Ascending aorta (tissue), 2 donors: ENCODE measurements at places on chromosomes 5 and 9.

GRCh38 chr9:3827175-3827574 lies 301.4 kb upstream of the RFX3 start:
- no peak for DNase-seq
- no peak overlapping the region for H3K27ac ChIP-seq
- H3K4me3 ChIP-seq = no peak overlapping the region
- H3K4me1 ChIP-seq = no peaks in the 10 kb centered on the region
- peaks cover 3% of the 10 kb centered on the region for H3K36me3 ChIP-seq
- H3K27me3 ChIP-seq = no peaks in the 10 kb centered on the region

DNA sequence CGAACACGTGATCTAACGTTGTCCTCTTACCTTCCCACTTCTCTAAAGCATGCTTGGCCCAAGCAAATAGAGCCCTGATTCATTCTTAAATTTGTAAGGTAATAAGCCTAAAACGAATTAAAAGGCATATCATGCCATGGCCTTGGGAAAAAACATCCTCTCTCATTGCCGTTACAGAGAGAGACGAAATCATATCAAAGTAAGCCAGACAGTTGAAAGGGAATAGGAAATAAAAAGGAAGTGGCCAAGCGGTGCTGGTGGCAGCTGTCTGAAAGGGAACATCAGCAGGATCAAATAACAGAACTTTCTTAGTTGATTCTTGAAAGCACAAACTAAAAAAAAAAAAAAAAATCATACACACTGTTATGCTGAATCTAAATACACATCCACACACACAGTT lies 49.1 kb upstream of the CDH6 start:
- no peaks in the 10 kb centered on the region for H3K4me1 ChIP-seq
- H3K36me3 ChIP-seq = no peaks in the 10 kb centered on the region
- H3K27me3 ChIP-seq = no peaks in the 10 kb centered on the region
- no peak overlapping the region for H3K27ac ChIP-seq

- H3K27me3 ChIP-seq = no peaks in the 10 kb centered on the region
- H3K36me3 ChIP-seq = no peaks in the 10 kb centered on the region
- no peak for DNase-seq
- H3K4me1 ChIP-seq = peaks cover 64% of the 10 kb centered on the region
Measured at GRCh38 chr9:127977884-127978647, 2.7 kb downstream of the EEIG1 start.

DNA sequence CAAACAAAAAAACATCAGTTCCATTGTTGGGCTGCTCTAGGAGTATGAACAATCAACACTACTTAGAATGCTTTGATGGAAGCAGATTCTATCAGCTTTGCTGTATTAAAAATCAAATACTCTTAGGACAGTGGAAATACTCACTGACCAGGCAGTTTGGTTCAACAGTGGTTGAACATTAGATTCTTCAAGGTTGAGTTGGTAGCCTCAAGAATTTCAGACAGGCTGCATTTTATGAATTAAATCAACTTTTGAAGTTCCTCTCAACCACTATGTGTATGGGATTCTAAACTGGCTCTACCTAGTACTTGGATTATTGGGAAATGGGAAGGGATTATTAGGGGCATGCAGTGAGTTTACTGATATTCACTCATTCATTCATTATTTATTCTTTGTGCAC lies 35.0 kb downstream of the ACTBL2 start:
- no peaks in the 10 kb centered on the region for H3K36me3 ChIP-seq
- H3K4me1 ChIP-seq = peaks cover 7% of the 10 kb centered on the region
- no peak for DNase-seq
- no peak overlapping the region for H3K27ac ChIP-seq
- H3K27me3 ChIP-seq = no peaks in the 10 kb centered on the region

- H3K4me3 ChIP-seq = no peak overlapping the region
- H3K27me3 ChIP-seq = peaks cover 6% of the 10 kb centered on the region
- H3K27ac ChIP-seq = no peak overlapping the region
Measured at GRCh38 chr9:130332384-130332926, 66.9 kb downstream of the HMCN2 start.

DNA sequence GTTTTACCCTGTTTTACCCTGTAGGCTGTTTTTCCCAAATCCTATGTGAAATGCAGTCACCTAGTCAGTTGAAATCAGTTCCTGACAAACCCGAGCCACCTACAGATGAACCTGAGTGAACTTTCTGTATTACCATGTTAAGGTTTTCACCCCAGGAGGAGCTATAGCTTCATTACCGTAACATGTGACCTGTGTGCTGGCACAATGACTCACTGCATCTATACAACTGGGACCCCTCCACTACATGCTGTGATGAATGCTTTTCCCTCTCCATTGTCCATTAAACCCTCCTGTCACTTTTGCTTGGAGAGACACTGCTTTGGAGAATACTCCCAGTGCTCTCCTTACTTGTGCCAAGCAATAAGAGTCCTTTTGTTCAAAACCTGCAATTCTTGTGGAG lies 1974.8 kb downstream of the EFNA5 start:
- DNase-seq = no peak
- H3K4me3 ChIP-seq = no peak overlapping the region
- H3K4me1 ChIP-seq = no peaks in the 10 kb centered on the region
- no peaks in the 10 kb centered on the region for H3K36me3 ChIP-seq
- H3K27ac ChIP-seq = no peak overlapping the region
- no peaks in the 10 kb centered on the region for H3K27me3 ChIP-seq

DNA sequence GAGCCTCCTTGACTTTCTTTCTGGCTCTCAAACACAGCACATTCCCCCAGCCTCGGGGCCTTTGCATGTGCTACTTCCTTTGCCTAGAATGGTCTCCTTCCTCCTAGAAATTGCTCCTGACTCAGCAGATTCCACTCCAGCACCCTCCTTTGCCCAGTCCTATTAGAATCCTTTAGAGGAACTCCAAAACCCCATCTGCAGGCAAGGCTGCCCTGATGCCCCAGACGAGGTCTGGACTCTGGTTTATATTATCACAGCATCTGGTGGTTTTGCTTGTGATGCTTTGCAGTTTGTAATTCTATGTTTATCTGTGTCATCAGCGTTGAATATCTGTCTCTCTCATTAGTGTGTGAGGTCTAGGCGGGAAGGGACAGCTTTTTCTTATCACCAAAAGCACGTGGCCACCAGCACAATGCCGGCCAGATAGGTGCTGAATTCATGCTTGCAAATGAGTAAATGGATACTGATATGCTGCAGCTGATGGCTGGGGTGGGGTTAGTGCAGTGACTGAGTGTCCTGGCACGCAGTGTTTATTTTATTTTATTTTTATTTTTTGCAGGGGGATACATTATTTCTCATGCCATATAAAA lies 30.0 kb upstream of the ANKH start:
- no peak overlapping the region for H3K4me3 ChIP-seq
- peak overlapping the region; percentile 10 for H3K27ac ChIP-seq
- peaks cover 2% of the 10 kb centered on the region for H3K4me1 ChIP-seq
- no peaks in the 10 kb centered on the region for H3K36me3 ChIP-seq
- DNase-seq = no peak
- H3K27me3 ChIP-seq = no peaks in the 10 kb centered on the region

GRCh38 chr5:177511181-177511580 lies 1.6 kb upstream of the DOK3 start:
- no peaks in the 10 kb centered on the region for H3K27me3 ChIP-seq
- no peak for DNase-seq
- H3K27ac ChIP-seq = no peak overlapping the region
- H3K4me3 ChIP-seq = no peak overlapping the region
- peaks cover 8% of the 10 kb centered on the region for H3K4me1 ChIP-seq
- H3K36me3 ChIP-seq = peaks cover 52% of the 10 kb centered on the region

- DNase-seq = no peak
- H3K36me3 ChIP-seq = no peaks in the 10 kb centered on the region
- H3K4me3 ChIP-seq = no peak overlapping the region
- no peaks in the 10 kb centered on the region for H3K4me1 ChIP-seq
- H3K27me3 ChIP-seq = no peaks in the 10 kb centered on the region
Measured at GRCh38 chr9:117454711-117455110, 39.9 kb upstream of the ASTN2 start.

DNA sequence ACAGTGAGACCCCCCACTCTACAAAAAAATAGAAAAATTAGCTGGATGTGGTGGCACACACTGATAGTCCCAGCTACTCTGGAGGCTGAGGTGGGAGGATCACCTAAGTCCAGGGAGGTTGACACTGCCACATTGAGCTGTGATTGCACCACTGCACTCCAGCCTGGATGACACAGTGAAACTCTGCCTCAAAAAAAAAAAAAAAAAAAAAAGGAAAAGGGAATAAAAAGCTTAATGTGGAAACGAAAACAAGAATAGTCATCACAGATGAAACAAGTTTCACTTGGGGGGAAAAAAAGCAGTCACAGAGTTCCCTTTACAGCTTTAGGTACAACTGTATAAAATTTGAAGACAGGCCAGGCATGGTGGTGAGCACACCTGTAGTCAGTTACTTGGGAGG lies 84.2 kb downstream of the FNBP1 start:
- H3K27ac ChIP-seq = peak overlapping the region; percentile 28
- peaks cover 16% of the 10 kb centered on the region for H3K36me3 ChIP-seq
- H3K4me3 ChIP-seq = no peak overlapping the region
- no peak for DNase-seq

GRCh38 chr5:163993126-163993525 lies 487.7 kb downstream of the MAT2B start:
- H3K4me1 ChIP-seq = no peaks in the 10 kb centered on the region
- H3K36me3 ChIP-seq = no peaks in the 10 kb centered on the region
- no peak overlapping the region for H3K4me3 ChIP-seq
- DNase-seq = no peak
- H3K27me3 ChIP-seq = no peaks in the 10 kb centered on the region

GRCh38 chr5:88502179-88503040 lies 233.8 kb upstream of the TMEM161B start:
- H3K27ac ChIP-seq = no peak overlapping the region
- no peak for DNase-seq
- no peaks in the 10 kb centered on the region for H3K27me3 ChIP-seq
- peak overlapping the region; percentile 55 for H3K4me3 ChIP-seq

DNA sequence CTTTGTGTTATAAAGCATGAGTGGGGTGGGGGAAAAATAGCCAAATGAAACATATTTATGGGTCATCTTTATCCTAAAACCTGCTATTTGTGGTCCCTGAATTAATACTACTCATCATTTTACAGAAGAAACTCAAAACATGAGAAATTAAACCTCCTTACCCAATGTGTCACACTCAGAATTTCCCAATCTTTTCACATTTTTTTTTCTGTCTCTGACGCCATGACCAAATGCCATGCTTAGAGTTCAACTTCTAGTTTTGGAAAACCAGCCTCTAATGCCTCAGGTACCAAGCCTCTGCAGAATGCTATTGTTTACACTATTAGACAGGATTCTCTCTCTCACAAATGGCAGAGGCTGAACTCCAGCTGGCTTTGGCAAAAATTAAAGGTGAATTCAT lies 505.5 kb upstream of the WWC1 start:
- no peak overlapping the region for H3K27ac ChIP-seq
- no peaks in the 10 kb centered on the region for H3K36me3 ChIP-seq
- H3K4me3 ChIP-seq = no peak overlapping the region
- H3K27me3 ChIP-seq = no peaks in the 10 kb centered on the region

- H3K4me1 ChIP-seq = no peaks in the 10 kb centered on the region
- peaks cover 87% of the 10 kb centered on the region for H3K36me3 ChIP-seq
- no peak overlapping the region for H3K4me3 ChIP-seq
- H3K27me3 ChIP-seq = no peaks in the 10 kb centered on the region
Measured at GRCh38 chr5:150397146-150397781, 15.4 kb downstream of the CD74 start.

DNA sequence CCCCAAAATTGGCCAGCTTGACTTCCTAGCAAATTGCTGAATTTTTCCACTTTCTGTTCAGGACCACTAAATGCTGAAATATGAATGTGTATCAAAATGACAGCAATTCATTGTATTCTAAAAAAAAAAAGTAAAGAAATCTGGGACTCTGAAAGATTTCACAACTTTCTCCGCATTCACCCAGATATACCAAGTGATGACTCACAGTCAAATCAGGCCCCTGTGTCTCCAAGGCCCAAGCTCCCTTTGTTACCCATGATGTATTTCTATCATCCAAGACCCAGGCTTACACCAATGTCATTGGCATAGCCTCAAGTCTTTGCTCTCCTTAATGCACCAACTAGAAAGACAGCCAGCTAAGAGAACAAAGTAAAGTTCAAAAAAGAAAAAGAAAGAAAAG lies 493.9 kb downstream of the NTRK2 start:
- no peaks in the 10 kb centered on the region for H3K27me3 ChIP-seq
- no peak overlapping the region for H3K27ac ChIP-seq
- no peaks in the 10 kb centered on the region for H3K4me1 ChIP-seq
- no peaks in the 10 kb centered on the region for H3K36me3 ChIP-seq
- DNase-seq = no peak

DNA sequence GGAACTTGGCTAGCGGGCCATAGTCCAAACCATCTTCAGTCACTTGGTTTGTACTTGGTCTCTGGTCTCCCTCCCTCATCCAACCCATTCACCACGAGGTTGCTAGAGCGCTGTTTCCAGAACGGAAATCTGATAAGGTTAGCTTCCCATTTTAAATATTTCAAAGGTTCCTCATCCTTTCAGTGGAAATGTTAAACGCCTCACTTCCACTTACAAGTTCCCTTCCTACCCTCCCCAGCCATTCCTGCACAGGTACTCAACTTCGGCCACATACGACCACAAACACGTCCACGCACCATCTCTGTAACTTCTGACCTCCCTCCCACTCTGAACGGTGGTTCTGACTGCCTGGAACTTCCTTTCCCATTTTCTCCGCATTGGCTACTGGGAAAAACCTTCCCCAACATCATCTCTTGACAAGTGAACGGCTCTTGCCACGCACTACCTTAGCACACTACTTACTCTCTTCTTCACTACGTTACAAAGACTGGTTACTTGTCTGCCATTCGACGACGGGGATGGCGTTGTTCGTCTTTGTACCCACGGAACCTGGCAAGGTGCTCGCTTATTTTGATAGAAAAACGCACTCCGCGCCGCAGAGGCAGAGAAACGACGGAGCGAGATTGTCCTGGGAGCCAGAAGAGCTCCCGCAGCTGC lies 629 bp downstream of the CCNH start:
- H3K4me1 ChIP-seq = no peaks in the 10 kb centered on the region
- peak overlapping the region; percentile 95 for H3K27ac ChIP-seq
- peaks cover 23% of the 10 kb centered on the region for H3K36me3 ChIP-seq
- no peak for DNase-seq
- no peaks in the 10 kb centered on the region for H3K27me3 ChIP-seq

- no peak overlapping the region for H3K4me3 ChIP-seq
- no peaks in the 10 kb centered on the region for H3K27me3 ChIP-seq
- no peak for DNase-seq
- no peaks in the 10 kb centered on the region for H3K4me1 ChIP-seq
Measured at GRCh38 chr5:57816108-57816507, 333.5 kb upstream of the ACTBL2 start.

- no peak overlapping the region for H3K4me3 ChIP-seq
- no peaks in the 10 kb centered on the region for H3K27me3 ChIP-seq
- H3K4me1 ChIP-seq = no peaks in the 10 kb centered on the region
- no peak for DNase-seq
- H3K27ac ChIP-seq = no peak overlapping the region
- H3K36me3 ChIP-seq = no peaks in the 10 kb centered on the region
Measured at GRCh38 chr9:83471241-83471640, 67.0 kb downstream of the FRMD3 start.

DNA sequence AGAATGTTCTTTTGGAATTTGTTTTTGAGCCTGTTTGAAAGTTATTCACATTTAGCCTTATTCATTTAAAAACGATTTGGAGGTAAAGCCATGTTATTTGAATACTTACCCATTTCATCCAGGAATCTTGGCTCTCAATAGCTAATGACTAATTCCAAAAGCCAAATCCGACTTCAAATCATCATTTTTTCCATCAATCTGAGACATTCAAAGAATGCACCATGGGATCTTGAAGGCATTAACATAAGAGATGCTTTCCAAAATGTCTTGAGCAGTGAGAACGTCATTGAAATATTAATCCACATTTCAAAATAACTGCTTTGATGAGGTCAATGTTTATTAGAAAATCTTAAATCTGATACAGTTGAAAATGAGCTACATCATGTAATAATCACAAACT lies 617.0 kb upstream of the RORB start:
- DNase-seq = no peak
- H3K36me3 ChIP-seq = no peaks in the 10 kb centered on the region
- H3K27ac ChIP-seq = no peak overlapping the region
- H3K27me3 ChIP-seq = no peaks in the 10 kb centered on the region
- no peak overlapping the region for H3K4me3 ChIP-seq
